Aorta (tissue), 5 donors: ENCODE measurements at places on chromosomes 12 and 14. TPM values are rescaled to one million over a fixed set of nuclear protein-coding genes. Genes with fewer than 3 reads are reported as not detected.

DNA sequence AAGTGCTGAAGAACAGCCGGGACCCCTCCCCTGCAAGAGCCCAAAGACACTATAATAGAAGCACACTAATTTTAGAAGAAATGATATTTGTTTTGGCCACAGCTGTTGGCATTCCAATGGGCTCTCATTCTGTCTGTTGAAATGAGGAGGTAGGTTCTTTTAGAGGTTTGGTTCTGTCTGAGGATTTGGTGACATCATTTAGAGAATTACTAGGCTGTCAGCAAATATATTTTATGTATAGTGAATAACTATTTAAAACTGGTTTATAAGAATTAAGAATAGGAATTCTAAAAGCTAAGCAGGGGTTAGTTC lies 200.7 kb upstream of the SLC38A2 start:
- no peak for DNase-seq

- no peak for DNase-seq
Measured at GRCh38 chr12:92044435-92044834, 101.2 kb downstream of the BTG1 start.

GRCh38 chr14:22252686-22253085 lies 336.3 kb downstream of the DAD1 start:
- DNase-seq: no peak

SAMD15 gene
- total RNA-seq: 0.42 TPM

DNA sequence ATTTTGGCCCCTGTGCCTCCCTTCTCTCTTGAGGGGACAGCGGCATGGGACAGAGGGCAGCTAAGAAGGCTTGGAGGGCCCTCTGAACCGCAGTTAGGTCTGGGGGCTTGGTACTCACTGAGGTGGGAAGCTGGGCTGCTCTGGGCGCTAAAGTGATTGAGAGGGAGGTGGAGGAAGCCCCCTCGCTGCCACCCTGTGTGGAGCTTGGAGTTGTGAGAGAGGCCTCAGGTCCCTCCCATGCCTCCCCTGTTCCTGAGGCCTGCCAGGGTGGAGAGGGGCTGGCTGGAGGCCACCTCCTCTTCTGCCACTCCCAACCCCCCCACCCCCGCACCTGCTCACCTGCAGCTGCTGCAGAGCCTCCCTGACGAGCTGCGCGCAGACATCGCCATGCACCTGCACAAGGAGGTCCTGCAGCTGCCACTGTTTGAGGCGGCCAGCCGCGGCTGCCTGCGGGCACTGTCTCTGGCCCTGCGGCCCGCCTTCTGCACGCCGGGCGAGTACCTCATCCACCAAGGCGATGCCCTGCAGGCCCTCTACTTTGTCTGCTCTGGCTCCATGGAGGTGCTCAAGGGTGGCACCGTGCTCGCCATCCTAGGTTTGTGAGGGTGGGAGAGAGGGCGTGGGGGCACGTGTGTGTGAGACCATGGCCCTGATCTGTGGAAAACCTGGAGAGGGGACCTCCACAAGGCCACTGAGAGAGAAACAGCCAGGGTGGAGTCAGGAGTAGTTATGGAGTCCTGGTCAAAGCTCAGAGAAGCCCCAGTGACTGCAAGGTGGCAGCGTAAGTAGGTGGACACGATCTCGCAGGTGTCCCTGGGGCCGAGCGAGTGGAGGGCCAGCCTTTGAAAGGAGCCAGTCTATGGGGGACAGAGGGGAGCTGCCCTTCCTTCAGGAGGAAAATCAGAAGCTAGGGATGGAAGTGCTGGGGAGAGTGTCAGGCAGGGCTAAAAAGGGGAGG lies 11.2 kb downstream of the KCNH3 start:
- DNase-seq: no peak

GALNT9 gene
- total RNA-seq: 0.84 TPM

- DNase-seq: no peak
Measured at GRCh38 chr14:91115986-91116770, 2.3 kb downstream of the DGLUCY start.
